Sigmoid colon (tissue), 7 donors: ENCODE measurements at places on chromosomes 1 and 21. TPM values are rescaled to one million over a fixed set of nuclear protein-coding genes. Genes with fewer than 3 reads are reported as not detected.

DNA sequence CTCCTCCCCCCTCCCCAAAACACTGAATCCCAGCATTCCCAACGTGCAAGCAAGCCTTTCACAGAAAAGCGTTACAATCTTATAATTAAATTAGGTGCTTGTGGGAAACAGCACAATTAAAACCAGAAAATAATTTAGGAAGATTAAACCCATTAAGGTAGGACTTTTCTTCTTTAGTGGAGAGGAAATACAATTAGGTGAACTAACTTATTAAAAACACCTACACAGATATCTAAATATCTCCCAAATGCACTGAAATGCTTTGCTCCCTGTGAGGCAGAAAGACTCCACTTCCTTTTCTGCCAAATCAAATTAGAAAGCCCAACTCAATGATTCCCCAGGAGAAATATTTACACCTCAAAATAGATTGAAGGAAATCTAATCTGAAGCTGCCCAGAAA, 60.9 kb upstream of the ETS2 start:
- no peaks in the 10 kb centered on the region for H3K4me1 ChIP-seq
- no peaks in the 10 kb centered on the region for H3K27me3 ChIP-seq
- DNase-seq = no peak
- H3K4me3 ChIP-seq = no peak overlapping the region
- H3K27ac ChIP-seq = no peak overlapping the region

GRCh38 chr1:67041841-67042503, 12.0 kb downstream of the SLC35D1 start:
- H3K36me3 ChIP-seq = peaks cover 11% of the 10 kb centered on the region
- H3K27ac ChIP-seq = peak overlapping the region; percentile 27
- no peaks in the 10 kb centered on the region for H3K4me1 ChIP-seq
- no peak overlapping the region for H3K4me3 ChIP-seq

Gene TINAGL1
- polyA plus RNA-seq = 40.9 TPM

- H3K36me3 ChIP-seq = no peaks in the 10 kb centered on the region
- peaks cover 31% of the 10 kb centered on the region for H3K4me1 ChIP-seq
- no peaks in the 10 kb centered on the region for H3K27me3 ChIP-seq
- no peak overlapping the region for H3K27ac ChIP-seq
- no peak for DNase-seq
- H3K4me3 ChIP-seq = no peak overlapping the region
Observed at GRCh38 chr1:173295391-173295790, 88.3 kb upstream of the TNFSF4 start.

DNA sequence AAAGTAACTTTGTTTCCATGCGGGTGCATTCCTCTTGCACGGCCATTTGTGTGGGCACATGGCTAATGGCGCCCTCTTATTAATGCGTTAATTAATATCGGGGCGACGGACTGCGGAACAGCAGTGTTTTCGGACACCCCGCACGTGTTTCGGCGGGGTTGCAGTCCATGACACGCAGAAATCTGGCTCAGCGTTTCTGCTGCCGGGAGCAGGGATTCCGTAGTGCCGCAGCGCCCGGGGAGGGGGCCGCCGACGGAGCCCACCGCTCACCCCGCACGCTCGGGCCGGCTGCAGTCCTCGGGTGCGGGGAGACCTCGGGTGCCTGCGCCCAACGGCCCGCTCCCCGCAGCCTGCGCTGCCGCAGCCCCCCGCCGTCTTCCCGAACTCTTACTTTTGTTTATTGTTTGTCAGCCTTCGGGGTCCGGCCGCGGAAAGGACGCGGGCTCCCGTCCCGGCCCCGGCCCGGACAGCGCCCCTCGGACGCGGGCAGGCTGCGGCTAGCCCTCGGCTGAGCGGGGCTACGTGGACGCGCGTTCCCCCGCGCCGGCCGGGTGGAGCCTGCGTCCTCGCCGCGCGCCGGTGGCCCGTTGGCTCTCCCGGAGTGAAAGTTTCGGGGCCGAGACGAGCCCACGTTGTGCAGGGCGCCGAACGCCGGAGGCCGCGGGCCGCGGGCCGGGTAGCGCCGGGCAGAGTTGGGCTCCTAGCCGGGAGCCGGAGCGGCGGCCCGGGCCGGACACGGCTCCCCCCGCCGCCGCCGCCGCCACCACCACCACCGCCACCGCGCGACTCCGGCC, 849 bp downstream of the NFIA start:
- DNase-seq = no peak
- H3K4me3 ChIP-seq = peak overlapping the region; percentile 79
- peak overlapping the region; percentile 97 for H3K27ac ChIP-seq
- H3K27me3 ChIP-seq = no peaks in the 10 kb centered on the region
- no peaks in the 10 kb centered on the region for H3K36me3 ChIP-seq

DNA sequence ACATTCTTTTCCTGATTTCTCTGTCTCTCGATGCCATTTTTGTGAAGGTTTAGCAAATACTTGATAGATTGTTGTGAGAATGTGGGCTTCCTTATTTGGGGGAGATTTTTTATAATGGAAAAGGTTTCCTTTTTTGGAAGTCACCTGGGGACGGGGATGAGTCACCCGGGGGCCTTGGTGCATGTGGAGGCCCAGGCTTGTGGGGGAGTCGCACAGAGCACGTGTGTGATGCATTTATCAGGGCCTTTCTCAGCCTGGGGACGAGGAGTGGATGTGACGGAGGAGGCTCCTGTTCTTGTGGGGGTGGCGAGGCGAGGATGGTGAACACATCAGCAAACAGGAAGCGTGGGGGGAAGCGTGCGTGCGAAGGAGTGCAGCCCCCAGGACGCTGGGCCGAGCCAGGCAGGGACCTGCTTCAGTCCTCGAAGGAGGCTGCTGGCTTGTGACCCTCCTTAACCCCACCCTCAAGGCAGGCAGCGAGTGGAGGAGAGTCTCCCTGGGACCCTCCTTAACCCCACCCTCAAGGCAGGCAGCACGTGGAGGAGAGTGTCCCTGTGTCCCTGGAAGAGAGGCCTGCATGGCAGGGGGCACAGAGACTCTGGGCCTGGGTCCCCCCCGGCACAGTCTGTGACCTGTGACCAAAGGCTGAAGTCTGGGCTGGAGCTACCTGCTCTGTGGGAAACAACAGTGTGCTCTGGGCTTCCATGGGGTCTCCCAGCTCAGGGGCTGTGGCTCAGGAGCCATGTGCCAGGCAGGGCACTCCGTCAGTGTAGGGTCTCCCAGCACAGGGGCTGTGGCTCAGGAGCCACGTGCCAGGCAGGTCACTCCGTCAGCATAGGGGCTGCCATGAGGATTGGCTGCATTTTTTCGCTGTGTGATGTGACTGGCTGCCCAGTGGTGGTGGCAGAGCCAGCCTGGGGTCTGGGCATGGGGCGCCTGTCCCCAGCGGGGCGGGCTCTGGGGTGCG, 57.2 kb downstream of the AGPAT3 start:
- H3K36me3 ChIP-seq = no peaks in the 10 kb centered on the region
- H3K27me3 ChIP-seq = no peaks in the 10 kb centered on the region
- no peak overlapping the region for H3K4me3 ChIP-seq
- no peak for DNase-seq

GRCh38 chr1:182679684-182680083, 4.7 kb downstream of the RGS8 start:
- no peaks in the 10 kb centered on the region for H3K4me1 ChIP-seq
- H3K27ac ChIP-seq = no peak overlapping the region
- H3K27me3 ChIP-seq = no peaks in the 10 kb centered on the region
- H3K4me3 ChIP-seq = no peak overlapping the region
- no peaks in the 10 kb centered on the region for H3K36me3 ChIP-seq
- DNase-seq = no peak

DNA sequence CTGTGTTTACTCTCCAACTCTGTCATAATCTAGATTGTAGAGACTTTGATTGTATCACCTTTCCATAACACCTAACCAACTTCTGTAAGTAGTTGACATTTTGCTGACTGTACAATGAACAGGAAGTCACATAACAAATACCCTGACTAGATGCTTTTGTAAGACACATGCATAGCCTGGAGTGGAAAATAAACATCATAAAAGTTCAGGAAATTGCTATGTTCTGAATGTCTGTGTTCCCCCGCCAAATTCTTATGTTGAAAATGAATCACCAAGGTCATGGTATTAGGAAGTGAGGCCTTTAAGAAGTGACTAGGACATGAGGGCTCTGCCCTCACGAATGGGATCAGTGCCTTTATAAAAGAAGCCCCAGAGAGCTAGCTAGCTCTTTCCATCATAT, 40.4 kb upstream of the ZSWIM5 start:
- no peaks in the 10 kb centered on the region for H3K4me1 ChIP-seq
- DNase-seq = no peak
- no peaks in the 10 kb centered on the region for H3K36me3 ChIP-seq
- no peak overlapping the region for H3K4me3 ChIP-seq

DNA sequence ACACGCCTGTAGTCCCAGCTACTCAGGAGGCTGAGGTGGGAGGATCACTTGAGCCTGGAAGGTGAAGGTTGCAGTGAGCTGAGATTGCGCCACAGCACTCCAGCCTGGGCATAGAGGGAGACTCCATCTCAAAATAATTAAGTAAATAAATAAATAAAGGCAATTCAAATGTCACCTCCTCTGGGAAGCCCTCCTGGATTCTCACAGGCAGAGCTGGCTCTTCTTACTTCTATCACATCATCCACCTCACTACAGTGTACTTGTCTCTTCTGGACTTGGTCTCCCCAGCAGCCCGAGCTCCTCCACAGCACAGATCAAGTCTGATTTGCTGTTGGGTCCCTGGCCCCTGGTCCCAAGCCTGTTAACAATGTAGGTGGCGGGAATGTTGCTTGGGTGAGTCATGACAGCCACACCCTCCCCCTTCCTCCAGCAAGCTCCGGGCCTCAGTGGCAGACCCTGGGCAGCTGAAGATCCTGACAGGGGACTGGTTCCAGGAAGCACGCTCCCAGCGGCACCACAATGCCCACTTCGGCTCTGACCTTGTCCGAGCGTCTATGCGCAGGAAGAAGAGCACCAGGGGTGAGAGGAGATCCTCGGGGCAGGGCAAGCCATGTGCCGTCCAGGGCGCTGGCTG, 5.3 kb downstream of the SYTL1 start:
- no peak overlapping the region for H3K27ac ChIP-seq
- no peak for DNase-seq
- no peaks in the 10 kb centered on the region for H3K36me3 ChIP-seq
- H3K4me1 ChIP-seq = peaks cover 26% of the 10 kb centered on the region
- H3K27me3 ChIP-seq = peaks cover 46% of the 10 kb centered on the region

GRCh38 chr1:211628417-211628816, 47.0 kb downstream of the NEK2 start:
- peaks cover 22% of the 10 kb centered on the region for H3K4me1 ChIP-seq
- no peak overlapping the region for H3K4me3 ChIP-seq
- H3K27ac ChIP-seq = no peak overlapping the region
- no peaks in the 10 kb centered on the region for H3K36me3 ChIP-seq
- no peak for DNase-seq
- H3K27me3 ChIP-seq = no peaks in the 10 kb centered on the region

GRCh38 chr1:154867064-154867825, 2.8 kb downstream of the KCNN3 start:
- H3K4me1 ChIP-seq = peaks cover 38% of the 10 kb centered on the region
- DNase-seq = no peak
- no peaks in the 10 kb centered on the region for H3K36me3 ChIP-seq
- H3K27me3 ChIP-seq = no peaks in the 10 kb centered on the region
- H3K4me3 ChIP-seq = peak overlapping the region; percentile 50
- peak overlapping the region; percentile 59 for H3K27ac ChIP-seq

GRCh38 chr1:195236991-195237889, 1371.0 kb downstream of the KCNT2 start:
- DNase-seq = no peak
- no peak overlapping the region for H3K4me3 ChIP-seq
- H3K36me3 ChIP-seq = no peaks in the 10 kb centered on the region

Gene CENPL
- polyA plus RNA-seq = 5.7 TPM

Gene CGN
- polyA plus RNA-seq = 115 TPM

DNA sequence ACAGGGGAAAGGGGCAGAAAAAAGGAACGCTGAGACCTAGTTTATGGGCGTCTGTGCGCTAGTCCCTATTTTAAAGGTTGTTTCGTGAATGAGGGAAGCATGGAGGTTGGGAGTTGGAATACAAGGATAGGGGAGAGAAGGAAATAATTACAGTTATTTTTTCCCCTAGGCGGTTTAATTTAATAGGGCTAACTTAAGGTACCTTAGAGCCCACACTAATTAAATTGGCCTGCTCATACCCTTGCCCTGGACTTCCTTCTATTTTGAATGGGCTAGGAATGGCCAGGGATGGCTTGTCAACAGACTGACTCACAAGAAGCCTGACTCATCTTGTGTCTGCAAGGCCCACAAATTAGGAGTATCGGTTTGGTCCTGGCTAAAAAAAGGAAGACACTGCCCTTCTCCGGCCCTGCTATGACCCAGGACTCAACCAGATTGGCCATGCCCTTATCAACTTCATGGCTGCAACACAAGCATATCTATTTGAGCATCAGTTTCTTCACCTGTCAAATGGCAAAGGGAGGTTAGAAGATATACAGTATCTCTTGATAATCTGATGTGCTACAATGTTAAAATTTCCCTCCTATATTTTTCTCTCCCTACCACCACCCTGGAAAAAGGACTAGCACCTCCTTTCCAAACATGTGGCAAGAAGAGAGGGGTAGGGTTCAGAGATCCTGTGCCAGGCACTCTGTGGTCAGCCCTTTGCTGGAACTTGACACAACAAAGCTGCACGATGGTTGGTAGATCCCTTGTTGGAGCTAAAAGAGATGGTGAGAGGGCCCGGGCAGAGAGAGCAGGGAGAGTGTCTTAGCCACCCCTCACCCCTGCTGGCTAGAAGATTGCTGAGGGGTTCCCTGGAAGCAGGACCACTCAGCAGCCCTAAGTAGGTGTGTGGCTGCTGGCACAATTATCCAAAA, 2.2 kb upstream of the SSBP3 start:
- H3K4me3 ChIP-seq = peak overlapping the region; percentile 10
- H3K4me1 ChIP-seq = peaks cover 34% of the 10 kb centered on the region
- no peak for DNase-seq
- H3K27ac ChIP-seq = peak overlapping the region; percentile 97
- H3K27me3 ChIP-seq = no peaks in the 10 kb centered on the region
- no peaks in the 10 kb centered on the region for H3K36me3 ChIP-seq

- no peaks in the 10 kb centered on the region for H3K36me3 ChIP-seq
- no peak for DNase-seq
- no peaks in the 10 kb centered on the region for H3K27me3 ChIP-seq
- H3K4me1 ChIP-seq = peaks cover 4% of the 10 kb centered on the region
- H3K4me3 ChIP-seq = no peak overlapping the region
Observed at GRCh38 chr21:40118527-40118926, 251.3 kb downstream of the PCP4 start.

DNA sequence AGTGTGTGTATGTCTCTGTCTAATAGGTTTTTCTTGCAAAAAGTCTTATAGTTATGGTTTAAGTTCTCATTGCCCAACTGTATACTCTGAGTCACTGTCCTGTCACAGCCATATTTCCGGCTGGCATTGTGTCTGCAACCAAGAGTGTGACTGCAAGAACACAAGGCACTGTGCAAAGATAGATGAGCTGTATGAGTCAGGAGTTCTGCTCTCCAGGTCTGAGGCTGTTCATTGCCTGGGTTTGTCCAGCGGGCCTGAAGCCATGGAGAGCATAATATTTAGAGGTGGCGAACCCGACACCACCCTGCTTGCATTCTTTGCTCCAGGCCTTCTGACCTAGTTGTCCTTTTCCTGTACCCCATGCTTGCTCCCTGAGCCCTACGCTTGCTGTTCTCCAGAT, 50.9 kb upstream of the CNIH3 start:
- no peaks in the 10 kb centered on the region for H3K27me3 ChIP-seq
- no peaks in the 10 kb centered on the region for H3K36me3 ChIP-seq
- no peak for DNase-seq
- no peak overlapping the region for H3K27ac ChIP-seq
- H3K4me1 ChIP-seq = no peaks in the 10 kb centered on the region

Gene CFHR1
- polyA plus RNA-seq = not detected

Gene VHLL
- polyA plus RNA-seq = not detected

GRCh38 chr1:11078631-11079030, 18.8 kb upstream of the SRM start:
- H3K27ac ChIP-seq = no peak overlapping the region
- DNase-seq = peak; percentile 13
- H3K27me3 ChIP-seq = no peaks in the 10 kb centered on the region
- no peak overlapping the region for H3K4me3 ChIP-seq
- peaks cover 95% of the 10 kb centered on the region for H3K36me3 ChIP-seq
- no peaks in the 10 kb centered on the region for H3K4me1 ChIP-seq
